ENCODE measurements at places on chromosomes 11 and 22.

DNA sequence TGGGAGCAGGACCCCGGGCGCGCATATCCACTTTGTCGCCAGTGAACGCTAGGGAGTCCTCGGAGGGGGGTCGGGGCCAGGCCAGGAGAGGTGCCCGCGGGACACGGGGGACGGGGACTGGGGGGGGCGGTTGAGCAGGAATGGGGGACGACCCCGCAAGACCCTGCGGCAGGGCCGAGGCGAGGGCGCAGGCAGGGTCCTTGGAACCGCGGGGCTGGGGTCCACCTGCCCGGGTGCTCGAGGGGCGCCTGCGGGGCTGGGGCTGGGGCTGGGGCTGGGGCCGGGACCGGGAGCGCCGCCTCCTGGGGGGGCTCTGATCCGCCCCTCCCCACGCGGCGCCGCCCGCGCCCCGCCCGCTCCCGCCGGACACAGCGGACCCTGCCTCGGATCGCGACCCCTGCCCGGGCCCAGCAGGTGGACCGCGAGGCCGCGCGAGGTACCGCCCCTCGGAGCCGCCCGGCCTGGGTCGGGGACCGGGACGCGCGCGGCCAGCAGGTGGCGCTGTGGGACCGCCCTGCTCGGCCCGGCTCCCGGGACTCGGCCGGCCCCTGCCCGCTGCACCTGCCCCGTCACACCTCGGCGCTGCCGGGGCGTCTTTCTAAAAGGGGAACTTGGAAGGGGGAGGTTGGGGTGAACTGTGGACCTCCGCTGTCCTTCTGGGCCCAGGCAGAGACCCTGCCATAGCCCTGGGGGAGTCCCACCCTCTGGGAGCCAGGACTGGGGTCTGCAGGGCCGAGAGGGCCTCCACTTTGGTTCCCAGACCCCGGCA is 11.0 kb downstream of the CRELD2 start:
- DNase-seq: peak; percentile 63

DNA sequence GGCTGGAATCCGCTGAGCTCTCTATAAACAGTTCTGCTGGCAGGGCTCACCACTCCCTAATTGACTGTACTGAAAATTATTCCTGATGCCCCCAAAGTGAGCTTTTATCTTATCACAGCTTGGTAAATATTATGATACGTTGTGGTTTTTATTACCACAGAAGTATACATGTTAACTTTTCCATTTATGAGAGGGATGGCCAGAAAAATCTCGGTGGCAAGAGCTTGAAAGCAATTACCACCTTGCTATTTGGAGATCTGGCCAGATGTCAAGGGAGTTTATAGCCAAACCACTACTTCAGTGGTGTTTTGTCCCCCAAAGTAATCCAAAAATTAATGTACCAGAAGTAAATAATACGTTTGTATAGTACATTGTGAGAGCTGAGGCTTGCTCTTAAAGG is 75.4 kb upstream of the RCN1 start:
- DNase-seq: no peak

GRCh38 chr11:121417055-121417551 is 35.0 kb upstream of the SORL1 start:
- DNase-seq: no peak

- no peak for DNase-seq
Observed at GRCh38 chr22:39712751-39713525, 142.4 kb downstream of the CACNA1I start.

DNA sequence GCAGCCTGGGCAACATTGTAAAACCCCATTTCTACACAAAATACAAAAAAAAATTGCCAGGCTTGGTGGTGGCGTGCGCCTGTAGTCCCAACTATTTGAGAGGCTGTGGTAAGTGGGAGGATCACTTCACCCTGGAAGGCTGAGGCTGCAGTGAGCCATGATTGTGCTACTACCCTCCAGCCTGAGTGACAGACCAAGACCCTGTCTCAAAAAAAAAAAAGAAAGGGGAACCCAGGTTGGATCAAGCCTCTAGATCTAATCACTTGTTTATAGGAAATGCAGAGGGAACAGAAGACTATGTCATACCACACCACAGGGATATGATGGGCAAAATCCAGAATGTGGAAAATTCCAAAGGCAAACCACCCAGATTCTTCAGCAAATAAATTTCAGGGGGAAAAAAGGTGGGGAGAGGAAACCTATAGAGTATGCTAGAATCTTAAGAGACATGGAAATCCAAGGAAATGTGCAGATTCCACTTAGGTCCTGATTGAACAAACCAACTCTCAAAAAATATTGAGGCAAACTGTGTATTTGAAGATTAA is 16.5 kb upstream of the MALAT1 start:
- no peak for DNase-seq

DNA sequence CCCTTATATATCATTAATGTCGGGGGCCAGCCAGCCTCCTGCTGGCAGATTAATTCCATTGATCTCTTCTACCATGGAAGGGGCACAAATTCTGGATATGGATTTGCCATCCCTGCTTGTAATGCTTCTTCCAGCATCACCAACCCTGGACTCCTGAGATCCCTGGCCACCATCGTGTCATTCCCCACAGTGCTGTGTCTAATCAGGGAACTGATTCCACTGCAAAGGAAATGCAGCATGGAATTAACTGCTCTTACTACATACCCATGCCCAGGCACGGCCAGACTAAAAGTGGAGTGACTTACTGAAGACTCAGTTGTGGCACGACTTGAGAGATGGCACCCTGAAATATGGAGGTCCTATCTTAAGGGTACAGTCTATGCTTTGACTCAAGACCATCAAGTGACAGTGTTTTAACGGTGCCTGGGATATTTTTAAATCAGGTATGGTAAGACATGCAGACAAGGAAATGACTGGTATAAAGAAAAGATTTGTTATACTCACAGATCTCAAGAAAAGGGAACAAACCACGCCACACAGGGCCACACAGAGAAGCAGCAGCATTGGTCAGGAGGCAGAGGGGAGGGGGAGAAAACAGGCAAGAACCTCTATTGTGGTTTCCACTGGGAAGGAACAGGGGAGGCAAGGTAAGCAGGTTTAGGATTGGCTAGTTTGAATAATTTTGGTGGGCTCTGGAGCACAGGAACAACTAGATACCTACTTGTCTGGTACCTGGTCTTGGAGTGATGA is 65.1 kb downstream of the IGLL5 start:
- no peak for DNase-seq

- no peak for DNase-seq
Observed at GRCh38 chr22:49203859-49204598, 623.6 kb downstream of the BRD1 start.

GRCh38 chr11:828506-829175 is 922 bp downstream of the CRACR2B start:
- no peak for DNase-seq

DNA sequence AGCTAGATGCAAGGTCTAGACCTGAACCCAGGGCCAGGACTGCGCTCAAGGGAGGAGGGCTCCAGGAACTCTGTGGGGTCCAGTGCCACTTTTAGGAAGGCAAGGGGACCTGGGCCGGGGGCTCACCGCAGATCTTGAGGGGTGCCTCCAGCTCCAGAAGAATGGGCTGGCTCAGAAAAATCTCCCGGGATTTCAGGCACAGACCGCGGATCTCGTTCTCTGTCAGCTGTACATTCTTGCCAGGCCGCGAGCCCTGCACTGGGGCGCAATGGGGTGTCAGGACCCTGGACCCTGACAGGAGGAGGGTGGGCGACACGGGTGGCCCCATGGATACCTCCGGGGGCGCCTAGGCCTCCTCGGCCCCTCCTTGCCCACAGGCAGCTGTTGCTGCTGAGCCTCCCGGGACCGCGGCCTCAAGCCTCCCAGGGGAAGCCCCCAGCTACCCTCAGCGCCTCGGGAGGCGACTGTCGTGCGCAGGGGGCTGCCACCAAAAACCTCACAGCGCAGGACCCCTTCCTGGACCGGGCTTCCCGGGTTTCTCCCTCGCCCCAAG is 640 bp downstream of the PPP1CA start:
- no peak for DNase-seq

- no peak for DNase-seq
Observed at GRCh38 chr11:330307-330693, 9.6 kb upstream of the IFITM3 start.

DNA sequence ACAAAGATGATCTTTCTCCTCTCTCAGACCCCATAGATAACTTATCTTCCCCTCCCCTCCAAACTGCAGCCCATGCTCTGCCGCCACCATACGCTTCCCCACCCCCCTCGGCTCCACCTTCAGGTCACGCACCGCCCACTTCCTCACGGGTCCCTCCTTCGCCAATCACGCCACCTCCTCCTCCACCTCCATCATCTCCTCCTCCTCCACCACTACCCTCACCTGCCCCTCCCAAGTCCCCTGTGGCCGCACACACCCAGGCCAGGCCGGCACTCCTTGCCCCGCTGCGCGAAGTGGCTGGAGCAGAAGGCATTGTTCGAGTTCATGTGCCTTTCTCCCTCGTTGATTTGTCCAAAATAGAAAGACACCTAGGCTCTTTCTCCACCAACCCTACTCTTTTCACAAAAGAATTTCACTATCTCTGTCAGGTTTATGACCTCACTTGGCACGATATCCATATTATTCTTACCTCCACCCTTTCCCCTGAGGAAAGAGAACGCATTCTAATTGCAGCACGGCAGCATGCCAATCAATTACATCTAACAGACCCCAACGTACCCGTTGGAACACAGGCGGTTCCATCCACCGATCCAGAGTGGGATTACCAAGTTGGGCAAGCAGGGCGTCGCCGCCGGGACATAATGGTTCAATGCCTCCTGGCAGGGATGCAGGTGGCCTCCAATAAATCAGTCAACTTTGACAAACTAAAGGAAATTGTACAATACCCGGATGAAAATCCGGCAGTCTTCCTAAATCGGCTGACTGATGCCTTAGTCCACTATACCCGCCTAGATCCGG is 12.3 kb upstream of the OR56A3 start:
- no peak for DNase-seq

GRCh38 chr11:118980191-118980881 is 8.8 kb downstream of the FOXR1 start:
- no peak for DNase-seq

- DNase-seq: peak; percentile 46
Observed at GRCh38 chr22:39900306-39901227, at the start of gene GRAP2. Gene GRAP2, plus strand, starts transcription at chr22:39901084. Its CDS starts 46,023 bp downstream, at chr22:39947107.

- no peak for DNase-seq
Observed at GRCh38 chr11:128519338-128519737, 68.0 kb downstream of the ETS1 start.

- DNase-seq: no peak
Observed at GRCh38 chr11:133746663-133747306, 98.5 kb downstream of the SPATA19 start.

DNA sequence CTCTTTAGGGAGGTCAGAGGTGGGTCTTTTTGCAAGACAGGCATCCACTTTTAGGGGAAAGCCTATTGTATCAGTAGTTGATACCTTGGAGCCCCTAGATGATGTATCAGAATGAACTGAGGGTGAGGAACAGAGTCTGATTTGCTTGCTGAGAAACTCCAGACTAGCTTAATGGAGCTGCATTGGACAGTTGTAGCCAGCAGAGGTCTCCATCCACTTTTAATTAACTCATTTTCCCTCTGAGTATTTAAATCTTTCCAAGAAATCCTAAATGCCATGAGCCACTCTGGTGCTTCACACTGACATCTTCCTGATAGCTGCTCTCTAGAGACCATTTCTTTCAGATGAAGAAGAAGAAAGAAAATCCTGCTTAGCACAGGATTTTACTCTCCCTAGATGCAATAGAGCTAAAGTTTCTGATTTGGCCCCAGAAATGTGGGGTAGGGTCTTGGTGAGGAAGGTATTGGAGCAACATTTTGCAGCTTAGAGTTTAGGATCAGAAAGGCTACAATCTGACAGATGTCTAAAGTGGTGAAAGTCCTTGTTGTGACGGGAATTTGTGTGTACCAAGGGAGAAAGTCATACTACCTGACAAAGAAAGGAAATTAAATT is 38.0 kb downstream of the EXT2 start:
- no peak for DNase-seq

DNA sequence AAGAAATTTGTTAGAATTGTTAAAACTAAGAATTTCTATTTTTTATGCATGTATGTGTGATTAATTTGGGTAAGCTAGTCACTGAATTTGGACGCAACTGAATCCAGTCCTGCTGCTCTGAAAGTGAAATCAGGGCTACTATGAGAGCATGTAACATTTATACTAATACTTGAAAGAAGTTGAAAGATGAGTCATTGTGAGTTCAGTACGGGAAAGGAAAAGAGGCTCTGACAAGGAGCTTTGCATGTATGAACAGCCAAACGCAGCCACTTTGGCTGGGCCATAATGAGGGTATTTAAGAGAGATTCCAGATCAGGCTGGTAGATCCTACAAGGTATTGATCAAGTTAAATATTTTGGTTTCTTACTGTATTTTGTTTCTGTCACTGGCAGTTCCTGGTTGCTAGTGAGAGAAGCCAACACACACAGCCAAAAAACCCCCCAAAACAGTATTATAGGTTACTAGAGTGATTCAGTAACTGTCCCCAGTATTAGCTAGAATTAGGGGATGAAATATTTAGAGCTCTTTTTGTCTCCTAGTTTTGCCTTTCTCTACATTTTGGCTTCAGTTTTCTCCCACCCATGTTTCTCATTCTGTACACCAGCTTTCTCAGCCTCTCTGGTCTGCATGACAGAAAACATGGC is 14.1 kb downstream of the AASDHPPT start:
- no peak for DNase-seq

GRCh38 chr11:111520560-111520959 is 6.0 kb downstream of the HOATZ start:
- DNase-seq: no peak

DNA sequence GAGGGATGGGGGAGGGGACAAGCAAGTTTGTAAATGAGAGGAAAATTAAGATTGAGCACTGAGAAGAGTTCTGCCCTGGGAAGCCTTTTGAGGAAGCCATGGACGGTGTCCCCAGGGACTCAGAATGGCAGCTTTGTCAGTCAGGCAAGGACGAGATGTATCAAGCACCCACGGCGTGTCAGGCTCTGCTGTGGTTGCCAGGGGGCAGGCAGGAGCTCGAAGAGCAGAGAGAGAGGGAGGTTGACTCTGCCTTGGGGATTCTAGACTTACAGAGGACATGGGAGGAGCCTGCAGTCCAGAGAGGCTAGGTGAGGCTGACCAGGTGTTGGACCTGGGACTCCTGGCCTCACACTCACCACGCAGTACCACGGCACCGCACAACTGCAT is 29.1 kb upstream of the SYT7 start:
- no peak for DNase-seq

GRCh38 chr22:24763872-24764485 is 10.5 kb downstream of the PIWIL3 start:
- no peak for DNase-seq

- DNase-seq: no peak
Observed at GRCh38 chr11:91921974-91922373, 302.6 kb upstream of the FAT3 start.

DNA sequence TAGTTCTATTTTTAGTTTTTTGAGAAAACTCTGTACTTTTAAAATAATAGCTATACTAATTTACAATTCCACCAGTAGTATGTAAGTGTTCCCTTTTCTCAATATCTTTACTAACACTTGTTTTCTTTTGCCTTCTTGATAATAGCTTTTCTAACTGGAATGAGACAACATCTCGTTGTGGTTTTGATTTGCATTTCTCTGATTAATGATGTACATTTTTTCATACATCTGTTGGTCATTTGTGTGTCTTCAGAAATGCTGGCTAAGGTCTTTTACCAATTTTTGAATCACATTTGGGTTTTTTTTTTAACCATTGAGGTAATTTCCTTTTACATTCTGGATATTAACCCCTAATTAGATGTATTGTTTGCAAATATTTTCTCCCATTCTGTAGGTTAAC is 258.9 kb downstream of the DYNC2H1 start:
- DNase-seq: no peak
